ENCODE measurements at places on chromosomes 3 and 15.

- no peak for DNase-seq
Measured at GRCh38 chr15:83626171-83626802, 27.6 kb upstream of the ADAMTSL3 start.

DNA sequence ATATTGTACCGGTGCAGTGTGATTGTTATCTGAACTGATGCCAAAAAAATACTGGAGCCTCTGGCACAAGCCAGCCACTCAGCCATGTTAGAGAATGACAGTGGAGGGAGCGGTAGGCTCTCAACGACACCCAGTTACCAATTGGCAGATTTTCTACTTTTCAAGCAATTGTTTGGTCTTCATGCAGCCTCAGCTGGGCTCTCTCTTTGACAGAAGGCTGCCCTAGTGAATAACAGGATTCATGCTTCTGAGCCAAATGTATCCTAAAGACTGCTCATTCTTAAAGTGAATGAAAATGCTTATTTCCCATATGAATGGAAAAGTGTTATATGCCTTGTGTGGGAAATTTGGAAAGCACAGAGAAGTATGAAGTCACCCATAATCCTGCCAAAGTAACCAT, 261.2 kb upstream of the TRIM42 start:
- DNase-seq, result no peak

GRCh38 chr3:72568083-72568482, 280.2 kb downstream of the SHQ1 start:
- DNase-seq, result no peak

DNA sequence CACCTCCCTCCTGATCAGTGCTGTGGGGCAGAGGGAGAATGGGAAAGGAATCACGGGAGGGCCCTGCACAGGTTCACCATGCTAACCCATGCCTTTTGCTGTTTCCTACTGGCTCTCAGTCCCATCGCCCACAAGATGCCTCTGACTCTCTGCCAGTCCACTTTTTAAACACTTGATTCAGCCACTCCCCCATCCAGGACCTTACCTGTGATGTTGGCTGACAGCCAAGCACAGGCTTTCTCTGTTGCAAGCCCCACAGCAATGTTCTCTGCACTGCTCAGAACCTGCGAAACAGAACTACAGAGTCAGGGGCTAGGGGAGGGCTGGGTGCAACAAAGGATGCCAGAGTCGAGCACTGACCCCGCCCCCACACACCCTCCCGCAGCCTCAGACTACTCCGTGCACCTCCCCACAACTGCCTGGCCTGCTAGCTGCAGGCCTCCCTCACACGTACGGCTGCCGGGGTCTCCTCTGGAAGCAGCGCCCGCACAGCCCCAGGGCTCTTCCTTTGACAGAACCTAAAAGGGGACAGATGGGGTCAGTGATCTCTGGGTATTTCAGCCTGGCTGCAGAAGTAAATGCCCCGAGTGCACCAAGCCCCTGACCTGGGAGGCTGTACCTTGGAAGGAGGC, 9.1 kb downstream of the CDAN1 start:
- no peak for DNase-seq

- no peak for DNase-seq
Measured at GRCh38 chr15:41435037-41435786, 18.3 kb downstream of the RTF1 start.
